Left cardiac atrium (tissue), 4 donors: ENCODE measurements at places on chromosomes 5 and 9. TPM values are rescaled to one million over a fixed set of nuclear protein-coding genes. Genes with fewer than 3 reads are reported as not detected.

DNA sequence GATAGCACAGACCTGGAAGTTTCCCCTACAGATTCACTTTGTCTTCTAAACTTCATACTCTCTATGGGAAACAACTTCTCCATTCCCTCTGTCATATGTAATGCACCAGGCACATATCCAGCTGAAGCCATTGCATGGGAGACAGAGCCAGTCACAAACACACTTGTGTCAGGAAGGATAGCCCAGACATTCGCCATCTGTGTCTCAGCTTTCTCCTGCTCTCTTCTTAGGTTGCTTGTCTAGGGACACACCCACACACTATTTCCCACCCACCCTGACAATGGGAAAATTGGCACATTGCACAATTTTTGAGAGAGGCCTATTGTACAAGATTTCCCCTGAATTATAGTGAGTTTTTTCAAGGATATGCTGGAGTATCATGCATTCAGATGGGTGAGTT is 158.4 kb upstream of the MPDZ start:
- DNase-seq = no peak

DNA sequence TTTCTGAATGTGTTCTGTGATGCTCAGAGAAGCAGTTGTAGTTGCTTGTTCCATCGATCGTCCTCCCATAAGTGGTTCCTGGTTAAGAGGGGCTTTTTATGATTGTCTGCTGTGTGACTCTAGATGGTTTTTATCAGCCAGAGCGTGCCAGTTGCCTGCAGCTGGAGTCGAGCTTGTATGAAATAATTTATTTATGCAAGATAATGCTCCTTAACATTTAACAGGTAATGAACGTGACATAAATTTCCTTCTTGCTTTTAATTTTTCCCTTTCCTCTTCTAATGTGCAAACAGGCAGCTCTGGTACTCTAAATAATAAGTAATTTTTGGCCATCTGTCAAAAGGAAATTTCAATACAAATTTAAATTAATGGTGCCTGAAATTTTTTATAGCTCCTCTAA is 84.4 kb downstream of the TLE4 start:
- no peak for DNase-seq

GRCh38 chr5:5218396-5218795 is 78.3 kb downstream of the ADAMTS16 start:
- no peak for DNase-seq

- peak; percentile 59 for DNase-seq
Measured at GRCh38 chr5:75052192-75053053, at the start of gene GCNT4. Gene GCNT4, minus strand, starts transcription at chr5:75052558. Its CDS starts 22,521 bp downstream, at chr5:75030037.

PCDHB11 gene
- 1.8 TPM for total RNA-seq
